CD14-positive monocyte (primary cell): ENCODE measurements at places on chromosomes 1 and 21. TPM values are rescaled to one million over a fixed set of nuclear protein-coding genes. Genes with fewer than 3 reads are reported as not detected.

Gene C1orf141
- not detected in 2 replicates for polyA plus RNA-seq

Gene OR2L5
- not detected in 2 replicates for polyA plus RNA-seq

Gene KRTAP12-2
- polyA plus RNA-seq: not detected

Gene CFAP74
- polyA plus RNA-seq: not detected in 2 replicates

Gene LMOD1
- not detected for polyA plus RNA-seq

Gene HSD3B1
- polyA plus RNA-seq: not detected in 2 replicates

Gene LCE3D
- polyA plus RNA-seq: not detected

Gene SH2D1B
- 1.7 TPM for polyA plus RNA-seq

Gene RIMKLA
- not detected for polyA plus RNA-seq

DNA sequence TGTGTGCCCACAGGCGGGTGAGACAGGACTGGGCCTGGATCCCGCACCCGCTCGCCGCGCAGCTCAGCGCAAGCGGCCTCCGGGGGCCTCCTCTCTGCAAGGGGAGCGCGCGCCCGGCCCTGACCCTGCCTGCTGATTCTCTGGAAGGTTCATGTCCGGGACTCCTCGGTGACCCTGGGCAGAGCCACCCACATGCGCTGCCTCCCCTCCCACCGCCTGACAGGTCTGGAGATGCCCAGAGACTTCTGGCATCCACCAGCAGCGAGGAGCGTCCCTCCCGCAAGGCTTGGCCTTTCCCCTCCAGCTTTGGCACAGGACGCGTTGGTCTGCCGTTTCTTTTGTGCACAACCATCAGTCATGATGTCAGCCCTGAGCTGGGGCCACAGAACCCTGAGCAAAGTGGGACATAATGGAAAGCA lies 42.0 kb upstream of the COL6A2 start:
- no peak for DNase-seq

DNA sequence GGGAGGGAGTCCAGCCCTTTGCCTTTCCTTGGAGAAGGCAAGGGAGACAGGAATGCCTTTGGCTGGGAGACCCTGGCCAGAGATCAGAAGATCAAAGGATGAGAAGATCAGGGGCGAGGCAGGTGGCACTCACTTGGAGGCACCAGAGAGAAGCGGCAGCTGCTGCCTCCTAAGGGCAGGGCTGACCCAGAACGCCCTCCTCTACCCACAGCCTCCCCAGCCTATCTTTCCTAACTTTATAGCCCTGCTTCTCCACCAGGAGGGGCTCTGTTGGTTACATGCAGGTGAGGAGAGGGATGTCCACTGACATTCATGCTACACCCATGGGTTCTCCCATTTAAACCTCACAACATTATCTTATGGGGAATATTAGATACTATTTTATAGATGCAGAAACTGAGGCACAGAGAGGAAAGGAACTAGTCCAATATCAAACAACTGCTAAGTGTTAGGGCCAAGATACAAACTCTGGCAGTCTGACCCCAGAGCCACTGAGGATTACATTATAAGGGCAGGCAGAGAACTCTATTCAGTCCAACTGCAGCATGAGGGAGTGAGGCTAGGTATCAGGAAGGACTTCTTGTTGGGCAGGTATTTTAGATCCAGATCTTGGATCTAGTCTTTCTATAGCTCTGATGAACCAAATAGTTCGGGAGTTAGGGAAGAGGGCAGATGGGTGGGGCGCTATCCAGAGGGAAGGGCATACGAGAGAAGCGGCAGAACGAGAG lies 19.9 kb downstream of the LGR6 start:
- DNase-seq: no peak

DNA sequence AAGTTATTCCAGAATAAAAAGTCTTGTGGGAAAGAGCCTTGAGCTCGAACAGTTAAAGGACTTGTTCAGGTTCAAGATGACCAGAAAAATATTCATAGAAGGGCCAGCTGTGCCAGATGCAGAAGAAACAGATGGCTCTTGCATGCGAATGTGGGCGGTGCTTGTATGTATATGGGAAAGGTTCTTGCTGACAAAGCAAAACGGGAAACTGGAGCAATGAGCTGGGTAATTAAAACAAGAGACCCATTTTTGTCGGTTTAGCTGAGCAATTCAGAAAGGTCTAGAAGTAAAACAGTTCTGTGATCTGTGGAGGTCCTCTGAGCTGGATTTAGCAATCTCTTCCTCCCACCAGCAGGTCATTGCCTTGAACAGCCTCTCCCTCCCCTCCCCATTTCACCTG lies 107.2 kb upstream of the MARK1 start:
- DNase-seq: no peak

DNA sequence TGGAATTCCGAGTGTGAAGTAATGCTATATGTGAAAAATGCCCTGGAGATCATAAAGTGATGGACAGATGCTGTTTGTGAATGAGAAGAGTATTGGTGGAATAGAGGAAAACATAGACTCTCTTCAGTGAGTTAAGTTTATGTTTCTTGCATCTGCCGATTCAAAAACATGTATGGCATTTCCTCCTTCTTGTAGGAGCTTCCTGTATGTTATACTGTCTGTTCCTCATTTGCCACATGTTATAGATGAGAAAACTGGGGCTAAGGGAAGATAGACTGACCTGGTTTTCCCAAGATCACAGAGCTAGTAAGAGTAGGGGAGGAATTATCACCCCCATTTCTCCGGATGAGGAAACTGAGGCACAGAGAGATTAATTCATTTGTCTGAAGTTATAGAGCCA lies 41.1 kb upstream of the IL20 start:
- peak; percentile 33 for DNase-seq

DNA sequence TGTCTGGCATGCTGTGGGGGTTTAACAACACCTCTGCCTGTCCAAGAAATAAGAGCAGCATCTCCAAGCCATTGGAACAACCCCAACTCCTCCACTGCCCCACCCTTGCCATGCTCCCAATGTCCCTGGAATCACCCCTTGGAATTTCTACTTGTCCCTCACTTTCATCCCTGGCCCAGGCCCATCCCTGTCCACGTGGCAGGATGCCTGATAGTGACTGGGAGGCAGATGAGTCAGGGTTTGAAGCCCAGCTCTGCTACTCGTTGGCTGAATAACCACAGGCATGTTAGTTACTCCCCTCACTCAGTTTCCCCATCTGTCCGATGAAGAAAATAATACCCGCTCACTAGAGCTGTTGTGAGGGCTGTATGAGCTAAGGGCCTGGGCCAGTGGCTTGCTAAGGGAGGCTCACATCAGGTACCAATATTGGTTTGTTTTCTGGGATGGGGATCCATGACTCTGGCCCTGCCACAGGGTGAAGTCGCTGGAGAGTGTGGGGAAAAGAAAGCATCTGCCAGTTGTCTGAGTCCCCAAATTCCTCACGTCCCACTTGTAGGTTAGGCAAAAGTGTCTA lies 99.4 kb upstream of the TLR5 start:
- DNase-seq: no peak

GRCh38 chr1:47624531-47624930 lies 186.7 kb downstream of the FOXD2 start:
- DNase-seq: no peak

GRCh38 chr1:216379441-216379840 lies 43.8 kb downstream of the USH2A start:
- DNase-seq: no peak

DNA sequence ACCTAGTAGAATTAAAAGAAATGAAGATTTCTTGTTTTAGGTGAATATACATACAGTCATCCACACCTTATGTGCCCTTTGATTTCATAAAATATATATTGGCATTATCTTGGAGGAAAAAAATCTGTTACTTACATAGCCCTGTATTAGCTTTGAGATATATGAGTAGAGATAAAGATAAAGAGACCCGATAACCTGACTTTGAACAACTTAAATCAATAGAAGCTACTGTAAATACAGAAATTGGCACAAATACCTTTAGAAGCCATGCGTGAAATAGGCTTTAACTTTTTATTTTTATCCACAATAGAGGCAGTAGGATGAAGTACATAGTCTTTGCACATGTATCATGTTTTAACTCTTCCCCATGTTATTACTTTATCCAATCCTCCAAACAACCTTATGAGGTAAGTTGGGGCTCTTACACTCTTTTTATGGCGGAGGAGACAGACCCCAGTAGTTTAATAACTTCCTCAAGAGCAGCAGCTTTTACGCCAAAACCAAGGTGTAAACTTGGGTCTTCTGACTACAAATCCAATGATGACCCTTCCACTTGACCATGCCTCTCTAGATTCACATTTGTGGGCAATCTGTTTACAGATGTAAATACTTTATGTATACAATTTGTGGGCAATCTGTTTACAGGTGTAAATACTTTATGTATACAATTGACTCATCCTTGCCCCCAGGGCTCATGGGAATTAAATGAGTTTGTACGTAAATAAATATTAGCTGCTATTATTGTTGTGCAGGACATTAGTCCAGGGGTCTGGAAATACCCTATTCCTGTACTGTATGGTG lies 2.1 kb downstream of the CD55 start:
- DNase-seq: no peak

- no peak for DNase-seq
These were observed 148.0 kb upstream of the ERG start for GRCh38 chr21:38646213-38646837.

DNA sequence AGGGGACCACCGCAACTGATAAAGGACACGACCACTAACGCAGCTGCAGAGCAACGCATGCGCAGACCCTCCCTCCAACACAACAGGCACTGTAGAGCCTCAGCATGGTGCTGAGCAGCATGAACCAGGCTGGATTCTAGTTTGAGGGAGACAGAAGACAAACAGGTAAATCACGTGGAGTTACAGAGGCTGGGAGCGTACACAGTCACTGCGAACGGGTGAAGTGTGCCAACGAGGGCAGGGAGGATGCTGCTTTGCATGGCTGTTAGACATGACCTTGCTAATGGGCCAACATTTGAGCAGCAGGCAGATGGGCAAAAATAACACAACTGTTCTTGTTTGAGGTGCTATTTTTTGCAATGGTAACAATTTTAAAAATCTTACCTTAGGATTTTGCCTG lies 55.2 kb upstream of the NADK start:
- no peak for DNase-seq

GRCh38 chr1:33277488-33278084 lies 21.3 kb downstream of the ZNF362 start:
- DNase-seq: no peak

- no peak for DNase-seq
These were observed 135.1 kb upstream of the MAGI3 start for GRCh38 chr1:113255038-113255719.

DNA sequence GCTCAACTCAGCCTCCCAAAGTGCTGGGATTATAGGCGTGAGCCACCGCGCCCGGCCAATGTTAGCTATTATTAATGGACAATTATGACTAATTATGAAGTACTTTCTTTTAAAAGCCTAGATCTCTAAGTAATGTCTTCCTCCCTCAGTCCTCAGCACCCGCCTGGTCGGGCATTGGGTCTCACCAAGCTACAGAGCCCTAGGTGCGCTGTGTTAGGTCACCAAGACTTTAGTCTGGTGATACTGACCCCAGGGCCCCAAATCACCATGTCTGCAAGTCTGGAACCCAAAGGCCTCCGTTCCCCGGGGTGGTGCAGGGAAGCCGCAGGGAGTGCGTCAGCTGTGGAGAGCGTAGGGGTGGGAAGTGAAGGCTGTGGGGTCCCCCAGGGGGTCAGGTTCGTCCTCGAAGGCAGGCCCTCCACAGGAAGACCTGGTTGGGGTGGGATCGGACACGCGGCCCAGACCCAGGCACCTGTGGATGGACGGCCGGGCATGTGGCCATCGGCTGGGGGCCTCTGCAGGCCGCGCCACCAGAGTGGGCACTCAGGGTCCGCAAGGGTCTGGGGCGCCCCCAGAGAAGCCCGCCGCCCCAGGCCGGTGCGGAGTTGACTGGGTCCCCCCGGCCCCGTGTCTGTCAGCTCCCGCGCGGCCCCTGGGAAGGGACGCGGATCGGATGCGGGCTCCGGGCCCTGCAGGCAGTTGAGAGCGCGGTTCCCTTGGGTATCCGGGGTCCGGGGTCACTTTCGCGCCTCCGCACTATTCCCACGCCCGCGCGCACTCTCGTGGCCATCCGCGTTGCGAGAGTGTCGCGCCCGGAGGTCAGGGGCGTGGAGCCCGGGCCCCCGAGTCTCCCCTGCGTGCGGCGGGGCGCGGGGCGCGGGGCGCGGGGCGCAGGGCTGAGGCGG lies 710 bp upstream of the PDXK start:
- peak; percentile 8 for DNase-seq

GRCh38 chr1:23908453-23909341 lies 4.5 kb downstream of the CNR2 start:
- peak; percentile 84 for DNase-seq

DNA sequence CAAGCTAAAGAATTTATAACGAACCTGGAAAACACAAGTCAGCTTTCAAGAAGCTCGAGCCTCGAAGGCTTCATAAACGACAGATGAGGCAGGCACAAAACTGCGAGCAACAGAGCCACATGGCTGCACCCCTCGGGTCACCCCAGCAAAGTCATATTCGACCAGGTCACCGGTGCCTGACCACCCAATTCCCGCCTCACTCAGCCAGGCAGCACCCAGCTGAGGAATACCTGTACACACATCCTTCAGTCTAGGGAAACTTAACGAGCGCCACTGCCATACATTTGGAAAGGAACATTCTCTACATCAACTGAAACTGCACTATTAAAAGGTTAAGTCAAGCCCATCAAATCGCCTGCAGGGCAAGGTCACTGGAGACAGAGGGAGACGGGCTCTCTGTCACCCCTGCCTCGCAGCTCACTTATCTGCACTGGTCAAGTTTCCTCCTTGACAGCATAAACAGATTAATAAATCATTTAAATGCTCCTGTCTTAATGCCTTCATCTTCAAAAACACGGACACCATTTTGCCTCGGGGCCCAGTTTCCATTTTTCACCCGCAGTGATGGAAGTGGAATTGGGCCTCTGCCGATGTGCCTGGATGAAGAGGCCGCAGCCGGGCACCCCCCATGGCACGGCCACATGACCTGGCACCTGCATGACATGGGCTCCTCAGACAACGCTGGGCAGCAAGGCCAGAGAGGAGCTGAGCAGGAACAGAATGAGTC lies 20.6 kb downstream of the NPHP4 start:
- DNase-seq: no peak

- no peak for DNase-seq
These were observed 57.6 kb downstream of the LDLRAD2 start for GRCh38 chr1:21869620-21870121.

- no peak for DNase-seq
These were observed 182.4 kb downstream of the BACH1 start for GRCh38 chr21:29481081-29481480.
